Osteoblast (primary cell): ENCODE measurements at places on chromosomes 2 and 18.
A peak's percentile ranks its signal among the peaks of the same experiment; 100 is the strongest.

DNA sequence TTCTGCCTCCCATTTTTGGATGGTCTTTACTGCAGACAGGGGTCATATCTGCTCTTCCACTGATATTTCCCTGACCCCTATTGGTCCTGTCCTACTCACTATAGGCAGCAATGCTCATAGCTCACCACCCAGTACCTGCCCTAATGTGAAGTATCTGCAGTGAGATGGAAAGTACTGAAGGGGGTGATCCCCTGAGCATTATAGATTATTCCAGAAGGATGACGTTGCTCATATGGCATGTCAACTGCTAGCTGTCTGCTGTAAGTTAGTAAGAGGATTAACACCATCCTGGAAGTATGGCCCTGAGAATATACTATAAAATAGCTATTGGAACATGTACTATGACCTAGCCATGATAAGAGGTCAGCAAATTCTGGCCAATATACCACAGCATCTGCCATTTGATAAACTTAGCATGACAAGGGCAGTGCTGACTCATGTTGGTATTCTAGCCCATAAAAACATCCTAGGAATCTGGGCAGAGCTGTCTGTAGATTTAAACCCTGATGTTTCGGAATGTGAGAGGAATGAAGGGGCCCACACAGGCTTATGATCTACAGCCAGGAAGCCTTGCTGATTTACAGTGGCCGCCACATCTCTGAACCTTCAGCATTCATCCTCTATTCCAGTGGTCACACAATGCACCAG lies 451.4 kb downstream of the TNS1 start:
- H3K27ac ChIP-seq = no peak overlapping the region
- no peak overlapping the region for H3K4me3 ChIP-seq
- peak; percentile 56 for DNase-seq
- H3K27me3 ChIP-seq = no peaks in the 10 kb centered on the region
- H3K4me1 ChIP-seq = peaks cover 37% of the 10 kb centered on the region

DNA sequence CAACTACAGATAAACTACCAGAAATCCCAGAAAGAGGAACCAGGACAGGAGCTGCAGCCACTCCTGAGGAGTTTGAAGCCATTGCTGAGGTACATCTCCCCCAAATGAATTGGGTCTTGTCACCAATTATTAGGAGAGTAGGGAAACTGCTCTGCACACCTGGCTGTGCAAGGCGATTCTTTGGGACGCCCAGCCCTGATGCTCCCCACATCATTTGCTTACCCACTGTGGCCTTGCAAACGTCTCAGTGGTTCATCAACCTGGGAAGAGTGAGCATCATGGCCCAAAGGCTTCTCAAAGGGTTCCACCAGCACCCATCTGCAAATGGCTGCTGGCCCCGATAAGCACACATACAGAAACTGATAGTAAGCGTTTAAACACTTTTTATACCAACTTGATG lies 21.8 kb upstream of the DCDC2C start:
- H3K36me3 ChIP-seq = no peaks in the 10 kb centered on the region
- H3K27ac ChIP-seq = no peak overlapping the region
- no peaks in the 10 kb centered on the region for H3K4me1 ChIP-seq
- no peak overlapping the region for H3K4me3 ChIP-seq
- DNase-seq = no peak

- no peak overlapping the region for H3K27ac ChIP-seq
- H3K4me1 ChIP-seq = peaks cover 5% of the 10 kb centered on the region
- H3K27me3 ChIP-seq = no peaks in the 10 kb centered on the region
- no peaks in the 10 kb centered on the region for H3K36me3 ChIP-seq
- H3K4me3 ChIP-seq = no peak overlapping the region
These were observed 48.4 kb downstream of the MTX2 start for GRCh38 chr2:176317623-176318065.

DNA sequence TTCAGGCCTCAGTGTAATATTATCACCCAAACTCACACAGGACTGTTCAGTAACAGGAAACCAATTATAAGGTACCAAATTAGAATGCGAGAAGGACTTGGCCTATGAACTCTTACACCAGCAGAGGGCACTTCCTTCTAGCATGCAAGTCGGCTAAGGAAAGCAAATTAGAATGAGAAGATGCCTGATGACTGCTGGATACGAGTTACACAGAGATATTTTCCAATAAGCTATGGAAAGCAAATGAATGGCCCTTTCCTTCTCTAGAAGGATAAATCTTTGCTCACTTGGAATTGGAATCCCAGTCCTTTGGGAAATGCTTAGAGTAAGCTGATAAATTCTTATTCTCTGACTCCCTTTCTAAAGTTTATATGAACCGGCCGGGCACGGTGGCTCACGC lies 109.8 kb downstream of the AP1S3 start:
- H3K36me3 ChIP-seq = no peaks in the 10 kb centered on the region
- no peaks in the 10 kb centered on the region for H3K27me3 ChIP-seq
- H3K27ac ChIP-seq = peak overlapping the region; percentile 8
- peaks cover 30% of the 10 kb centered on the region for H3K4me1 ChIP-seq
- DNase-seq = peak; percentile 59
